MM.1S (cell line): ENCODE measurements at places on chromosomes 6 and 20.

DNA sequence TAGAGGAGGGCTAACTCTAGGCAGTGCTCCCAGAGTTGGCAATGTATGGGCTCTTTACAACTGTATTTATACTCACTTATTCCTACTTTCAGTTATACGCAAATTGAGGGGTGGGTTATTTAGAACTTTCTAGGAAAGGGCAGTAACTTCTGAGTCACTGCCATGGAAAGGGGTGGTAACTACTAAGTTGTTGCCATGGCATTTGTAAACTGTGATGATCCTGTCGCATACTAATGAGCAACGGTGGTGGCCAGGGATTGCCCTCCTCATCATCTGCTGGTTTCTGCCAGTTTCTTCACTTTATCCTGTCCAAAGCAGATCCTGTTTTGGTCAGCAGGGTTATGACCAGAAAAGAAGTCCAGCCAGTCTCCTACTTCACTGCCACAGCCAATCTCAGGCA lies 95.5 kb upstream of the PTPRT start:
- DNase-seq, result no peak

DNA sequence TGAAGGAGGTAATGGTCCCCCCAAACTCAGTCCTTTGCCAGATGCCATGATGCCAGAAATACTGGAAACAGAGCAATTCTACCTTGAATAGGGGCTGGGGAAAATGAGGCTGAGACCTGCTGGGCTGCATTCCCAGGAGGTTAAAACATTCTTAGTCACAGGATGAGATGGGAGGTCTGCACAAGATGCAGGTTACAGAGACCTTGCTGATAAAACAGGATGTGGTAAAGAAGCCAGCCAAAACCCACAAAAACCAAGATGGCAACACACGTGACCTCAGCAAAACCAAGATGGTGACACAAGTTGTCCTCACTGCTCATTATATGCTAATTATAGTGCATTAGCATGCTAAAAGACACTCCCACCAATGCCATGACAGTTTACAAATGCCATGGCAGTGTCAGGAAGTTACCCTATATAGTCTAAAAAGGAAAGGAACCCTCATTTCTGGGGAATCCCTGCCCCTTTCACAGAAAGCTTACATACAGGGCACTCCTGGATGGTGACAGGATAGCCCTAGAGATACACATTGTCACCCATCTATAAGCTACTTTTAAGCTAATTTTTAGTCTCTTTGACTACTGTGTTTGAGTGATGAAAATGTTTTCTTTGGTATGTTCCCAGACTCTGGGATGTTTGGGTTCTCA lies 979.7 kb downstream of the TBC1D32 start:
- DNase-seq, result peak; percentile 65

DNA sequence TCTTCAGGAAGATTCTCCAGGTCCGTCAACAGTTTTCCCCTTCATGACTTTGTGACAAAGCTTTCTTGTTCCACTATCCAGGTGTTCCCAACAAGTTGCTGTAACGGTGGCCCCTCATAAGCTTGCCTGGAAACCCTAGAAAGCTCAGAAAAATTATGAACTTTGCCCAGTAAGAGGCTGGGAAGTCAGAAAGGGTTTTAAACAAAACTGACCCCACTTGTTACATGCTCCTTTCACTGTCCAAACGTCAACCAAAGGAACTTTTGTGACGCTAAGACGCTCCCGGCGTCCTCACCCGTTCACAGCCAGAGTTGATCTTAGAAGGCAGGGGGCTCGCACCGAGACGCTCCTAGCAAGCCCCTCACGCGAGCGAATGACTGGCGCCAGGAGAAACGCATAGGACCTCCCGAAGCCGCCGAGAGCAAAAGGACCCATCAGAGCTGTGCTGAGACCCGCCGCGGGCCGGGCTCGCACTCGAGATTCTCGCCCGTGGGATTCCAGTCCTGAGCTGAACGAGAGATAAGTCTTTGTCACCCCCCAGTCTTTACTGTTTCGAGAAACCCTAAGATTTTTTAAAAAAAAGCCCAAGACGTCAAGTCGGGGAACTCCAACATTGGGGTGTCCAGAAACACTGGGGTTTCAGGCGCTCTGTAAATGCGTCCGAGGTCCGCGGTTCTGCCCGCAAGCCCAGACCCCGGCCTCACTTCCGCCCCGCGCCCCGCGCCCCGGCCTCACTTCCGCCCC lies 544 bp upstream of the ACAT2 start:
- peak; percentile 29 for DNase-seq

GRCh38 chr6:131251590-131252199 lies 116.4 kb downstream of the AKAP7 start:
- no peak for DNase-seq

DNA sequence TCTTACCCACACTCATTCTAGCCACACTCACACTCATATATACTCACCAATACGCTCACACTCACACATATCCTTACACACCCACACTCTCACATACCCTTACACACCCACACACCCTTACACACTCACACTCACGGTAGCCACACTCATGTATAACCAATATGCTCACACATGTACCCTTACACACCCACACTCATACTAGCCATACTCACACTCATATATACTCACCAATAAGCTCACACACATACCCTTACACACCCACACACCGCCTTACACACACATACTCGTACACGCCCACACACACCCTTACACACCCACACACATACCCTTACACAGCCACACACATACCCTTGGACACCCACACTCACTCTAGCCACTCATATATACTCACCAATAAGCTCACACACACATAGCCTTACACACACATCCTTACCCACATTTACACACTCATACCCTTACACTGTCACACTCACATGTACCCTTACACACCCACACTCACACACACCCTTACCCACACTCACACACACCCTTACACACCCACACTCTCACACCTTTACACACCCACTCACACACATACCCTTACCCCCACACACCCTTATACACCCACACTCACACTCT lies 192.5 kb upstream of the SNX9 start:
- DNase-seq, result no peak
